ENCODE measurements at places on chromosomes 1 and 21.
A peak's percentile ranks its signal among the peaks of the same experiment; 100 is the strongest.

- no peak for DNase-seq
Observed at GRCh38 chr1:53615101-53615500, 123.9 kb downstream of the GLIS1 start.

GRCh38 chr1:100622966-100623762 lies 85.2 kb downstream of the GPR88 start:
- DNase-seq, result no peak

GRCh38 chr1:215529111-215529510 lies 38.0 kb upstream of the KCTD3 start:
- DNase-seq, result no peak

DNA sequence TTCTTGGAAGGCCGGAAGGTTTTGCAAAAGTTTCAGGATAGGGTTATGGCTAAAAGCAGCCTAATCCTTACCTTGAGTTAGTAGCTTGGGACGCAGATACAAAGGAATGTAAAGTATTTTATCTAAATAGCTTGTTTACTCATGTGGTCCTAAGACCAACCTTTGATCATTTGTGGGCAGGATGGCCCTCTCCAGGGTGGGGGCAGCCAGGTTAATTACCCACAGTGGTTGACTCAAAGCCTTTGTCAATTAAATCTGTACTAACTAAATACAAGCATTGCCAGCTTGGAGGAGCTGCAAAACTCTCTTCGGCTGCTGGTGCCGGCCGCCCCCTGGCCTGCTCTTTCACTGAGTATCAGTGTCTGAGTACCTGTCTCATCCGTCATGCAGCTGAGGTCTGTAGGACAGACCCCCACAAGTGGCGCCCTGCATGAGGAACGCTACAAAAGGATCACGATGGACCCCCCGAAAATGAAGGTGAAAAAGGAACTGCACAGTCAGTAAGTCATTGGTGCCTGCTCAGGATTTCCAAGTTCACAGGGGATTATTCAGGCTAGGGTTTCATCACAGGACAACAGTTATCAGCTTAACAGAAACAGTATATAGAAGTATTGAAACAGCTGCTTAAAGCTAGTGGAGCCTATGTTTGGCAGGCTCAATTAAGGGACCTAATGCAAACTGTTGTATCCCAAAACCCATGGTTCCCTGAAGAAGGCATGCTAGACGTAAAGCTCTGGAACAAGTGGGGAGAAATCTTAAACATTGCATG lies 212.5 kb upstream of the MAP1LC3C start:
- no peak for DNase-seq

DNA sequence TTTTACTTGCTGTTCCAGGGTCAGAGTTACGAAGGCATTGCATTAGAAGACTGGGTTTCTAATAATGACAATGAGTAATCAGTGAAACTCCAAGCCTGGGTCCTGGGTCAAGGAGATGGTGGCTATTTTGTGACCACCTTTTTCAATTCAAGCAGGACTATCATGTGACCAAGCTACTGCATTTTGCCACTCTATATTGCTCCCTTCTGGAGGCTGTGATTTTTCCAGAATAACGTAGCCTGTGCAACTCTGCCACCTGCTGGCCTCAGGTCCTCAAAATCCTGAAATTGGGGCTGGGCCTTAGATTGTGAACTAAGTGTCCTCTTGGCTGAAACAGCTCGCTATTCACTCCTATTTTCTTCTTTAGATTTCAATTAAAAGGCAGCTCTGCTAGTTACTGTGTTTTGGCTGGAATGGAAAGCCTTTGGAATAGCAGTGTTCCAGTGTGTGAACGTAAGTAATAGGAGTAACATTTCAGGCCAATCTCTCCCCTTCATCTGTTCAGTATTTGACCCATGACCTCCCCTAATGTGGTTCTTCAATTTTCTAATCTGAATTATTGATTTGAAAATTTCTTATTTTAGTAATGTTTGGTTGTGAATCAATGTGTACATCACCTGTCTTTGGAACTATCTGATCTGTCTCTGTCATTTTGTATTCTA lies 52.9 kb upstream of the CD46 start:
- DNase-seq, result peak; percentile 44

DNA sequence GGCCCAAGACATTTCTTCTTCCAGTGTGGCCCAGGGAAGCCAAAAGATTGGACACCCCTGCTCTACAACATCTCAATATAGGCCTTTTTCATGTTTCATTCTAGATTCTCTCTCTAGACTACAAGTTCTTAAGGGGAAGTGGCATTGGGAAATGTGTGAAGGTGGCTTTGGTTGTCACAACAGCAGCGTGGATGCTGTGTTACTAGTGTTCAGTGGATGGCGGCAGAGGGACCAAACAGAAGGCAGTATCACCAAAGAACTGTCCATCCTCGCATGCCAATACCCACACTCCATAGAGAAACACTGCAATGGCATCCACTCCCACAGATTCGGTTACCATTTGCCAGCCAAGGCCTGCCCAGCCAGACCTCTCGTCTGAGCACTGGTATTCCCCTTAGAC lies 24.3 kb upstream of the IFNAR2 start:
- no peak for DNase-seq

- DNase-seq, result no peak
Observed at GRCh38 chr1:158607296-158607695, 2.2 kb downstream of the OR10Z1 start.

GRCh38 chr1:162973381-162973795 lies 95.8 kb upstream of the RGS4 start:
- DNase-seq, result no peak

- no peak for DNase-seq
Observed at GRCh38 chr1:154714638-154715037, 106.7 kb upstream of the ADAR start.
